ENCODE measurements at places on chromosomes 16 and 17.
A peak's percentile ranks its signal among the peaks of the same experiment; 100 is the strongest.

DNA sequence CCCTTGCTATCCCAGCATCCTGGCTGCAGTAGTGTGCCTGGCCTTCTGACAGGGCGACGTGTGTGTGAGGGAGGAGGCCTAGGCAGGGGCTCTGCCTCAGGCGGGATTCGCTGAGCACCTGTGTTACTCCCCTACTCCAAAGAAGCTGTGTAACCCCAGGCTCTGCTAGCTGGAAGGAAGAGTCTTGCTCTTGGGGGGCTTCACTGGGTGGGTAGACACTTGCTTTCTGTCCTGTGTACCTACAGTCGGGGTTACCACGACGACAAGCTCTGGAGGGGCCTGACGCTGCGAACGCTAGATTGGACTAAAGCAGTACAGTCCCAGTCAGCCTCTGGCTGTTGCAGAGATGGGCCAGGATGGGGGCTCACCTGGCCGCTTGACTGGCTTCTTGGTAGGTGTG lies 9.5 kb downstream of the EXOC7 start:
- no peak for DNase-seq

- no peak for DNase-seq
Measured at GRCh38 chr16:50114357-50115129, 38.6 kb upstream of the TENT4B start.

DNA sequence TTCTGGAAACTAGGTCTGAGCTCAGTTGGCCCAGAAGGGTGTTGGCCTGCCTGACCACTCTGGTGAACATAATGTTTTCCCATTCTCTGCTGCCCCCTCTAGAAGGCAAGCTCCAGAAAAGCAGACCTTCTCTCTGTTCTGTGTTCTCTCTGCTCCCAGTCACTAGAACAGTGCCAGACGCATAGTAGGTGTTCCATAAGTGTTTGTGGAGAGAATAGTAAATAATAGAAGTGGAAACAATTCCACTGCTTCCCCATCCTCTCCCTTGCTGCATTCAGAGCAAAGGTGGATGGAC lies 32.2 kb upstream of the ETV4 start:
- no peak for DNase-seq

DNA sequence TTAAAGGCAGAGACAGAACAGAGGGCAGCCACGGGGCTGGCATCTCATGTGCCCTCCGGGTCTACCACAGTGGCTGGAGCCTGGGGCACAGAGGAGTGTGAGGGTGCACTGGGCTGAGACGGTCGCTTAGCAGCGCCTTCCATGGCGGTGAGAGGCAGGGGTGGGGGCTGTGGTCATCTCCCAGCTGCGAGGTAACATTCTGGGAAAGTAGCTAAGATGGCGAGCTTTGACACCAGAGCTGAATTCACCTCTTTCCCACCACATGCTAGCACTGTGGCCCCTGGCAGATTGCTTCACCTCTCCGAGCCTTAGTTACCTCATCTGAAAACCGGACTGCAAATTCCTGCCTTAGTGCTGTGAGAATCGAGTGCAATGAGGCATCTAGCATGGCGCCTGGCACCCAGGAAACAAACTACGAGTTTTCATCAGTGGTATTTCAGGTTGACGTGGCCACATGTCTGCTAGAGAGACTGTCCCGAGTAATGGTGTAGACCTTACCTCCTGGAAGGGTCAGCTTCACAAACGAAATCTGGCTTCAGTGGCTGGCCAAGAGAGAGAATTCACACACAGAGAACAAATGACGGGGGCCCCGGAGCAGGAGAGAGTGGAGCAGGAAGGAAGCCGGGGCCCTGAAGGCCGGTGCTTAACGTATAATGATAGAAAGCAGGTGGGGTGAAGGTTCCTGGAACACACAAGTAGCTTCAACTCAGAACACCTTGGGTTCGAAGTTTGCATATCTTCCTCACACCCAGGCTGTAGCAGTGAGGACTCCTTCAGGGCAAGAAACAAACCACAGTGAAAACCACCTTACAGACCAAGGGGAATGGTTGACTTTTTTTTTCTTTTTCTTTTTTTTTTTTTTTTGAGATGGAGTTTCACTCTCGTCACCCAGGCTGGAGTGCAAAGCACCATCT lies 63.9 kb upstream of the RPH3AL start:
- no peak for DNase-seq

GRCh38 chr17:34357398-34357797 lies 1.1 kb downstream of the CCL13 start:
- DNase-seq: no peak

- no peak for DNase-seq
Measured at GRCh38 chr17:7095625-7096024, 15.6 kb upstream of the CLEC10A start.

- DNase-seq: no peak
Measured at GRCh38 chr17:68288375-68288774, 2.6 kb downstream of the SLC16A6 start.

DNA sequence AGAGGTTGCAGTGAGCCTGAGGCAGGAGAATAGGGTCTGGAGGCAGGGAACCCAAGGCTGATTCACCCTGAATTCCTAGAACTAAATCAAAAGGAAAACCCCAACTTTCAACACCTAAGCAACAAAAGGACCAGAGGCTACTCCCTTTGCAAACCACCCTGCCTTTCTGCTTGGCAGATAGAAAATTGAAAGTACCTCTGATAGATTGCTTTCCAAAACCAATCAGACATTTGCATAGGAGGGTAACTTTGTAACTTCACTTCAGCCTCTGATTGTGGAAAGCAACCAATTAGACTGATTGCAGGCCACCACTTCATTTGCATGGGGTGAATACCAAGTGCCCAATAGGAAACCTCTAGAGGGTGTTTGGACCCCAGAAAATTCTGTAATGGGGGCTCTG lies 10.9 kb upstream of the TMEM98 start:
- DNase-seq: no peak

- no peak for DNase-seq
Measured at GRCh38 chr16:86127366-86127765, 228.4 kb downstream of the IRF8 start.

GRCh38 chr17:59558039-59558438 lies 7.4 kb upstream of the DHX40 start:
- DNase-seq: no peak

- no peak for DNase-seq
Measured at GRCh38 chr17:4083187-4083586, 59.6 kb downstream of the ZZEF1 start.

- DNase-seq: no peak
Measured at GRCh38 chr16:4461250-4462085, 13.0 kb downstream of the NMRAL1 start.

DNA sequence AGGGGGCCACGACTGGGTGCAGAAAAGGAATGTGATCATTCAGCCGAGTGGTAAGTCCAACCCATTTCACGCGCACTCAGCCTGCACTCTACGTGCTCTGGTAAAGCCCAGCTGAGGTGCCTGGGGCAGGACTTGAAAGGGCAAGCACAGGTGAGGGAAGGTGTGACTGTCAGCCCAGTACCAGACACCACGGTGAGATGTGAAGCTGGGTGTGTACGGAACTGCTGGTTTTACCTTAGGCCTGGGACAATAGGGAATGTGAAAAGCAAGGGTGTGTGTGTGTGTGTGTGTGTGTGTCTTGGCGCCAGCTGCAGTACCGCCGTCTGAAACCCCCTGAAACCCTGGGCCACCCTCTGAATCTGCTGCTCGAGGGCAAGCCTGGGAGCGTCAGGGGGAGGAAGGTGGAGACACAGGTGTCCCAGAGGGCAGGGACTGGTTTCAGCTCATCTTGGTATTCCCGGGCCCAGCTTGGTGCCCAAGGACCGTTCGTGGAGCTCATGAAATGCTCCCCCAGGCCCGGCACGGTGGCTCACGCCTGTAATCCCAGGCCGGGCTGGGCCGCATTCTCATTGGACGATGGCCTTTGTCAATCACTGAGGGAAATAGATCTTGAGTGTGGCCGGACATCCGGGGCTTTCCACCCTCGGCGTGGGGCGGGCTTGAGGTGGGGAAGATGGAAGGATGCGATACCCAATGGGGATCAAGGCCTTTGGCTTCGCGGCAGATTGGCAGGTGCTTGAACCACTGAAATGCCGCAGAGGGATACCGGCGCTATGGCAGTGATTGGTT lies 27.8 kb upstream of the ST6GALNAC1 start:
- DNase-seq: peak; percentile 99

DNA sequence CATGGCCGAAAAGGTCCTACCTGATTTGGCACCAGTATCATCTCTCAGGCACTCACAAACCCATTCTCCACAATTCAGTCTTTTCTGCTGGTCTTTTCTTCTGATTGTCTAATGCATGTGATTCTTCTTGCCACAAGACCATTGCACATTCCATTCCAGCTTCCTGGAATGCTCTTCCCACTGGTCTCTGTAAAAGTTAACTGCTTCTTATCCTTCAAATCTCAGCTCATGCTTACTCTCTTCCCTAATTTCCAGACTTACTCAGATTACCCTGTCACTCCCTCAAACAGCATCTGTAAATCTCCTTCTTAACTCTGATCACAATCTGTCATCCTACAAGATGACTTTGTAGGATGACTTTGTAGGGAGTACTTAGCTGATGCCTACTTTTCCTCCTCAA lies 320.2 kb downstream of the MAP2K6 start:
- no peak for DNase-seq

DNA sequence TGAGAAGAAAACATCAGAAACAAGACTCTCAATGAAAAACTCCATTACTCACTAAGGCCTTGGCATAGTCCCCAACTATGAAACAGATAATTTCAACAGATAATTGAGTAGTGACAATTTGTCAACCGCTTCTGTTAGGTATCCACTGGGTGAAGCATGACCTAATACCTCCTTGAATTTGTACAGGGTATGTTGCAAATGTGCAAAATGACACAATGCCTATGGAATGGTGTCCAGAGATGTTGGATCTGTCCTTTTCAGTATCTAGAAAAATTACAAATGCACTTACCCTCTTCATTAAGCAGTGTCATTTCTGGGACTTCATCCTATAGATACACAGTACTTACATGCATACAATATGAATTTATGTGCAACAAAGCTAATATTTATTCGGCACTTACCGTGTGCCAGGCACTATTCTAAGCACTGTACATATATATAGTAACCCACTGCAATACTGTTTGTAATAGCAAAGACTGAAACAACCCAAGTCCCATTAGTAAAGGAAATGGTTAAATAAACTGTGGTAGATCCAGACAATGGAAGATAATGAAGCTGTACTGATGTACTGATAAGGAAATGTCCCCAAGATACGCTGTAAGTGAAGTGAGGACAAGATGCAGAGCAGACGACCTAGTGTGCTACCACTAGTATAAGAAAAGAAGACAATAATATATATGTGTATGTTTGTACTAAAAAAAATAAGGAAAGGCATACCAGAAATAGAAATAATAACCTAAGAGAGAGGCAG lies 21.4 kb upstream of the SLC6A4 start:
- no peak for DNase-seq

DNA sequence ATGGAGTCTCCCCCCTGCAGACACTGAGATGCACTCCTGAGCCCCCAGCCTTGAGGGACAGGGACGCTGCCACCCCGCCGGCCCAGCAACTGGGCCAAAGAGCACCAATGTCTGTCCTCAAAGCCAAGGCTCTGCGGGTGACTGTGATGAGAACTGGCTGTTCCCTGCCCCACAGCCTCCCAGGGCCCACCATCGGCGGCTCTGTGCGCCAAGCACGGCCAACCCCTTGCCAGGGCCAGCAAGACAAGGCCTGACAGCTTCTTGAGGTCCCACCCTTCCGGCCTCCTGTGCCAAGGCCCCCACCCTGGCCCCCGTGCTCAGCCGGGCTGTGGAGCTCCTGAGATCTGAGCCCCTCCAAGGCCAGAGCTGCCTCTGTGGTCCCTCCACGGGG lies 34.2 kb upstream of the PABPN1L start:
- DNase-seq: no peak

DNA sequence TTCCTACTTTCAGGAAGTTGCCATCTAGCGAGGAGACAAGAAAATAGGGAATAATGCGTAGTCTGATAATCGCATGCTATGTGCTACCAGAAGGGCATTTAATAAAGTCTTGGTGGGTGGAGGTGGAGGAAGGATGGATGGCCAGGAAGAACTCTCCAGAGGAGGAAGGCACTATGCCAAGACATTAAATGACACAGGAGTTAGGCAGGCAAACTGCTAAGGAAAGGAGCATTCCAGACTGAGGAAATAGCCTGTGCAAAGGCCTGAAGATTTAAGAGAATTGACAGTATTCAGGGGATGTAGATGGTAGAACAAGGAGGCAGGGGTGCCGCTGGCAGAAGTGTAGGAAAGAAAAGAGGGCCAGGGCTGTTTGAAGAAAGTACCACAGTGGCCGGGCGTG lies 19.3 kb upstream of the ARHGAP44 start:
- no peak for DNase-seq

GRCh38 chr17:4562015-4562969 lies 1.9 kb upstream of the GGT6 start:
- no peak for DNase-seq

DNA sequence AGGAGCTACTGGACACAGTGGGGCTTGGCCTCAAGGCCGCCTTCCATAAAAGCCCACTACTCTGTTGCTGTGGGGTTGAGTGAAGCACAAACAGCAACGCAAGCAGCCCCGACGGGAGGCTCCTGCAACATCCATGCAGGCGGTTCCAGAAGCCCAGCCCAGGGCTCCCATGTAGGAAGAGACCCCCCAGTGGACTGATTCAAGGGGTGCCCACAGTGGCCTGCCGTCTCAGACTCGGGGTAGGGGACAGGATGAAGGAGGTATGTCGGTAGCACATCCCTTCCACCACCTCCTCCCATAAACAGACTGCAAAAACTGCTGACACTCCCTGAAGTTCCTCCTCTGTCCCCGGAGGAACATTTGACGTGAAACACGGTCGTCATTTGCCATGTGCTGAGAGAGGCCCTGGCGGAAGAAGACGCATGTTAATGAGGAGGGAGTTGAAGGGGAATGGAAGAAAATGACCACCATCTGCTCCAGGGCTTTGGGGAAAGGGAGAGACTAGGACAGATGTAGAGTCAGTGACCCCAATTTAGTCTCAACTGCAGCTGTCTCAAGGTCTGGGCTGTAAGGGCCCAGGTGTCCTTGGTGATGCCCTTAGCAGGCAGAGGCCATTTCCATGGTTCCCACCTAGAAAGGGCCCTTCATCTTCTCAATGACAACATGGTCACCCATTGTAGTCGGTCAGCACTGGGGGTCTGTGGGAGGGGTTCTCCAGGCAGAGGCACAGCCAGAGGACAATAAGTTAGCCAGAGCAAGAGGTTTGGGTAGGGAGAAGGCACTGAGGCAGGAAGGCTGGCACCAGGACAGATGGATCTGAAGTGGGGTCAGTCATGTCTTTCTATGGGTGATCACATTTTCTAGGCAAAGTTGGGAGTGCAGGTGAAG lies 200.6 kb downstream of the CPPED1 start:
- no peak for DNase-seq

- no peak for DNase-seq
Measured at GRCh38 chr16:52316241-52316640, 230.7 kb downstream of the TOX3 start.

GRCh38 chr17:19830061-19830460 lies 37.7 kb downstream of the ULK2 start:
- DNase-seq: no peak

DNA sequence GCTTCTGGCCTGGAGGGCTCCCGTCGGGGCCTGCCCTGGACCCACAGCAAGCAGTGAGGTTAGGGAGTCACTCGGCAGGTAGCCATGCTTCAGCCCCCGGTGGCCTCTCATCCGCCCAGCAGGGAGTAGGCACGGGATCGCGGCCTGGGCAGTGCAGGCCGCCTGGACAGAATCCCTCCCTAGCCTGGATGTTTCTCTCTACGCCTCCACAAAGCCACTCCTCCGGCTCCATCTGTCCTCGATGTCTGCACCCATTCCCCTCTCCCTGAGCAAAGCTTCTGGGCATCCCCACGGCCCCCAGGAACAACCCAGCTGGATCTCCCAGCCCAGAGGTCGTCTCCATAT lies 145.2 kb downstream of the RBFOX3 start:
- no peak for DNase-seq
